H9 (cell line): ENCODE measurements at places on chromosomes 11 and 22. TPM values are rescaled to one million over a fixed set of nuclear protein-coding genes. Genes with fewer than 3 reads are reported as not detected.

OR8A1 gene
- not detected in 2 replicates for total RNA-seq

OR52A1 gene
- 0.09 and 0.42 TPM in 2 replicates for total RNA-seq

EMID1 gene
- 4.5 and 5.4 TPM in 2 replicates for total RNA-seq

APOL4 gene
- total RNA-seq, result not detected in 2 replicates

SHISAL1 gene
- 2.9 and 3.0 TPM in 2 replicates for total RNA-seq

ADAMTS15 gene
- total RNA-seq, result 1.3 and 1.5 TPM in 2 replicates
